ENCODE measurements at places on chromosomes 4 and X.

- ATAC-seq: no peak
These were observed 73.9 kb downstream of the CXXC4 start for GRCh38 chr4:104420766-104421165.

DNA sequence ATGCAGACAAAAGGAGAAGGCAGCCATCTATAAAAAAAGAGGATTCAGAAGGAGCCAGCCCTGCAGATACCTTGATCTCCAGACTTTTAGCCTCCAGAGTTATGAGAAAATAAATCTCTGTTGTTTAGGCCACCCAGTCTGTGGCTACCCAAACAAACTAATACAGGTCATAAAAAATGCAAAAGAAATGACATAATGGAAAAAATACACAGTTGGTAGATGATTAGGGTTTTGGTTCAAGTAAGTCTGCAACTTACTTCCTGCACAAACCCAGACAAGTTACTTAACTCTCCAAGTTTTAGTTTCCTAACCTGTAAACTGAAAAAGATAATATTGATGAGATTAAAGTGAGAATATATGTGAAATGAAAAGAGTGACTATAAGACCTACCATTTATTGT is 11.3 kb downstream of the QDPR start:
- no peak for ATAC-seq

DNA sequence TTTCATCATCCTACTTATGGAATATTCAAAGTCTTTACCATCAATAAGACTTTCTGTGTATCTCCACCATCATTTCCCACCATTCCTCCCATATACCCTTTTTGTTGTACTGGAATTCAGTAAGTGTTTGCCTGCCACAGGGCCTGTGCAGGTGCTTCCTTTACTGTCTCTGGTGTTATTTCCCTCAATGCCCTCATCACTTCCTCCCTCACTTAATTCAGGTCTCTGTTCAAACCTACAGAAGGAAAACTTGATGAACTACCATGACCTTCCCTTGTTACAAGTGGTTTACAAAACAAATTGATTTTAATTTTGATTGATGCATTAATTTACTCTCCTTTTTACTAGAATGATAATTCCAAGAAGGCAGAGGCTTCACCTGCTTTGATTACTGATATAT is 159.5 kb upstream of the FAT4 start:
- no peak for ATAC-seq

DNA sequence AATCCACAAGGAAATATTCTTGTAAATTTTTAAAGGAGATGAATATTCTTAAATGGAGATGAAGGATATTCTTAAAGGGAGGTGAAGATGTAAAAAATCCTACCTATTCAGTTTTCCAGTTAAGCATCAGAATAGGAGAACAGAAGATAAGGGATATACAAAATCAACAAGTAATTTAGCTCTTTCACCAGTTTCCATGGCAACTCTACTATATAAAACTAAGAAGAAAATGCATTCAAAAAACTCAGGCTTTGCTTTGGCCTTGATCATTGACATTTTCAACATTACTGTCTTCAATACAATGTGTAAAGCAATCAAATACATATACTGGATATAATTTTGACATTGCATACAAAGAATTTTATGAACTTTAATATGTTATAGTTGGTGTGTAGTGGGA is 622.7 kb upstream of the GRID2 start:
- ATAC-seq: no peak

- no peak for ATAC-seq
These were observed 17.7 kb downstream of the IL15 start for GRCh38 chr4:141654098-141654497.
